ENCODE measurements at places on chromosomes 7 and 10.

- DNase-seq: no peak
Measured at GRCh38 chr10:22137542-22137941, 80.3 kb downstream of the EBLN1 start.

DNA sequence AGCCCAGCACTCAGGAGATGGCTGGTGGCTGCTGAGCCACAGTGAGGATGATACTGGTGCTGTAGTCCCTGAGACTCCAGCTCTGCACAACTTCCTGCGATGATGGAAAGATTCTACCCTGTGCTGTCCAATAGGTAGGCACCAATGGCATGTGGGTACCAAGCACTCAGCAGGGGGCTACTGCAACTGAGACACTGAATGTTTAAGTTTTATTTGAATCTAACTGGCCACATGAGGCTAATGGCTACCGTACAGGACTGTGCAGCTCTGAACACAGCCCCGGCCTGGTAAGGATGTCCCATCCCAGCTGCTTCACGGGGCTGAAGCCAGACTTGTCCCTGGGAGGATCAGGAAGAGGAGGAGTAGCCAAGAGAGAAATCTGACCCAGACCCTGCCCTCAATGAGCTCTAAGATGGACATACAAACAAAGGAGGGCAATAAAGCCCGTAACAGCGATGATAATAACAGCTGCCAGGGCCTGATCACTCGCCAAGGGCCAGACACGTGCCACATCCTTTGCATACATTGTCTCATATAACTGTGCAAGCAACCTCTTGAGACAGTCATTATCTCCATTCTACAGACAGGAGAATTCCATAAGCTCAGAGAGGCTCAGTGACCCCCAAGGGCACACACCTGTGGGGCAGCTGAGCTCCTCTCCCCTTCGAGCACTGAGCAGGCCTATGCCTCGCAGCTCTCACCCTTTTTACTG is 3.8 kb downstream of the GPRIN2 start:
- no peak for DNase-seq

GRCh38 chr10:100614429-100615095 is 78.8 kb downstream of the HIF1AN start:
- no peak for DNase-seq

GRCh38 chr7:139068544-139069399 is 32.9 kb upstream of the ZC3HAV1L start:
- no peak for DNase-seq

DNA sequence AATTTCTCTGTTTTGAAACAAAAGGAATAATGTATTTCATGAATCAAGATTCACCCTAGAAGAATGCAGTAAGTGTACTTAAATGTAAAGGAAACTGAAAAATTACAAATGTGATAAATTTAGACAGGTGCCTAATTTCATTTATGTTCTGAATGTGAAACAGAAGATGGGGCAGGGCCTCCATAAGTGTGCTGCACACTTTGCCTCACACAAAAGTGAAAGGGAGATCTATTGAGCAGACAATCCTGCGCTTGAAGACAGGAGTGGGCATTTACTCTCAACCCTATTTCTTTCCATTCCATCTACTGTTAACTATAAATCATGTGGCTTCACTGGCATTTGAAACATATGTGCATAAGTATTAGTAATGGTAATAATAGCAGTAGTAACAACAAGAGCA is 36.2 kb downstream of the GNG11 start:
- DNase-seq: no peak
